ENCODE measurements at places on chromosomes 4 and X.
A peak's percentile ranks its signal among the peaks of the same experiment; 100 is the strongest.

DNA sequence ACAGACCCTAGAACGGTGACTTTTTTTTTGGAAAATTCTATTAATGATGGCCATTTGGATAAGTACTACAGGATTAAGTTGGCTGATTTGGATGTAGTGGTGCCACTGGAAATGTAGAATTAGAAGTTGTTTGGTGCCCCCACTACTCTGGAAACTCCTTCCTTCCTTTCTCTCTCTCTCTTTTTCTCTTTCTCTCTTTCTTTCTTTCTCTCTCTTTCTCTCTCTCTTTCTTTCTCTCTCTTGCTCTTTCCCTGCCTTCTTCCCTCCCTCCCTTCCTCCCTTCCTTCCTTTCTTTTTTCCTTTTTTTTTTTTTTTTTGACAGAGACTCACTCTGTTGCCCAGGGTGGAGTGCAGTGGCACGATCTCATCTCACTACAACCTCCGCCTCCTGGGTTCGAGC lies 2.7 kb downstream of the GAR1 start:
- DNase-seq = no peak

DNA sequence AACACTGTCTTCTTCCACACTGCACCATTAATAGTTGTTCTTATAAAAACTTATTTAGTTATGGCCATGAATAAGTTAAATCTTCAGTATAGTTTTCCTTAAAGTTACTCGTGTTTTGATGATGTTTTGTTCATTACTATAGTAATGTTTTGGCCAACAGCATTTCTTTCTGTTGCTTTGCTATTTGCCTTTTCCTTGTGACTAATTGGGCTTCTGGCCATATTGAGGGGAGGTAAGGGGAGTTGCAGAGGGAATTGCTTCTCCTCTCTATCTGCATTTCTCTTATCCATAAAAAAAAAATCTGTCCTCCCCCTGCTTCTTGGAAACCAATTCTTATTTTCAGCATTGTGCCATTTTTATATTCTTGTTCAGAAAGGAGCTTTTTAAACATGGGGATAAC lies 42.7 kb upstream of the ZCCHC12 start:
- no peak for DNase-seq

GRCh38 chrX:130172127-130172845 lies 524 bp downstream of the RAB33A start:
- DNase-seq = no peak

DNA sequence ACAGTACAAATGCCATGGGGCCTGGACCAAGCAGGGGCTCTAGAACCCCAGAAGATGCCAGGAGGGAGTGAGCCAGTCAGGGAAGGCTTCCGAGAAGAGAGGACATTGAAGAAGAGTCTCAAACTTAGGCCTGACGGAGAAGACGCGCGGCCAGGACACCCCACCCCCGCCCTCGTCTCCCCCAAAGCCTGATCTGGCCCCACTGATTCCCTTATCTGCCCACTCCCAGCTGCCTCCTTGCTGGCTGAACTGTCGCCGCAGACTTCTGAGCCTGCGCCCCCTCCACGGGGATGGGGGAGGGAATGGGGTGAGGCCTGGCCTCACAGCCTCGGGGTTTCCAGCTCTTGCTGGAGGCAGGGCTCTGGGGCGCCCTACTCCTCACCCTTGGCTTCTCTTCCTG lies 3.6 kb upstream of the GATA1 start:
- no peak for DNase-seq

GRCh38 chrX:40207626-40208025 lies 109.9 kb upstream of the BCOR start:
- no peak for DNase-seq

GRCh38 chr4:170675568-170676262 lies 586.0 kb upstream of the AADAT start:
- DNase-seq = no peak

DNA sequence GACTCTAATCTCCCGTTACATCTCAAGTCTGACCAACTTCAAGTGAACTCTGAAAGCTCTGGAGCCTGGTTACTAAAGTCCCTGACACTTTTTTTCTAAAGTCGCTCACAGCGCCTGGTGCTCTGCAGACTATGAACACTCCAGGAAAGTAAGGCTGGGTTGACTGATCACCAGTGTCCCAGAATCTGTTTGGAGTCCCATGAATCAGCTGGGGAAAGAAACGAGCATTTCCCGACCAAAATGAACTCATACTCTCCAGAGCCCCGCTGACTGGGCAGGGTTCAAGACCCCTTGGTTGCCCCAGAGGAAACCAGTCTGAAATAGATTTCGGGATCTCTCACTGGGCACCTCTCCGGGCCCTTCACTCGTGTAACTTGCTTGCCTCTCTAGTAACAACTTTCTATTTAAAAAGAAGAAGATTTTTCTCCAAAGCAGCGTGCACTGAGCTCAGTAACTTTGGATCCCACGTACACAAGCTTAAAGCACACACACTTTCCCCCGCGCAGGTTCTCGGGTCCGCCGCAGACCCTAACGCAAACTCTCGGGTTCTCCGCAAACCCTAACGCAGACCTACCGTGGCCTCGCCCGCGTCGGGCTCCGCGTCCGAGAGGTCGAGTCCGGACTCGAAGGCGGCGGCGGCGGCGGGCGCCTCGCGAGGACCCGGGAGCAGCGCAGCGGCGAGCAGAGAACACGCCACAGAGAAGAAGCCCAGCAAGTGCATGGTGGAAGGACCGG lies 964 bp downstream of the VEGFC start:
- no peak for DNase-seq

DNA sequence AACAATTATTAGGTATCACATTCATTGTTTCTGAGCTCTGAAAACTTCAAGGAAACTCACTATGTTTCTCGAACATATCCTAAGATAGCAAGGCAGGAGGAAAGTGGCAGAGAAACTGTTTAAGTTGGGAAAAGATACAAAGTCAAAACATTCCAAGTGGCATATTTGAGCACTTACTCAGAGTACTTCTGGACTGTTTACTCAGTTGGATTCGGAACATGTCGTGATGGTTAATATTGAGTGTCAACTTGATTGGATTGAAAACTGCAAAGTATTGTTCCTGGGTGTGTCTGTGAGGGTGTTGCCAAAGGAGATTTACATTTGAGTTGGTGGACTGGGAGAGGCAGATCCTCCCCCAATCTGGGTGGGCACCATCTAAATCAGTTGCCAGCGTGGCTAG lies 298.3 kb downstream of the IL1RAPL2 start:
- DNase-seq = no peak

DNA sequence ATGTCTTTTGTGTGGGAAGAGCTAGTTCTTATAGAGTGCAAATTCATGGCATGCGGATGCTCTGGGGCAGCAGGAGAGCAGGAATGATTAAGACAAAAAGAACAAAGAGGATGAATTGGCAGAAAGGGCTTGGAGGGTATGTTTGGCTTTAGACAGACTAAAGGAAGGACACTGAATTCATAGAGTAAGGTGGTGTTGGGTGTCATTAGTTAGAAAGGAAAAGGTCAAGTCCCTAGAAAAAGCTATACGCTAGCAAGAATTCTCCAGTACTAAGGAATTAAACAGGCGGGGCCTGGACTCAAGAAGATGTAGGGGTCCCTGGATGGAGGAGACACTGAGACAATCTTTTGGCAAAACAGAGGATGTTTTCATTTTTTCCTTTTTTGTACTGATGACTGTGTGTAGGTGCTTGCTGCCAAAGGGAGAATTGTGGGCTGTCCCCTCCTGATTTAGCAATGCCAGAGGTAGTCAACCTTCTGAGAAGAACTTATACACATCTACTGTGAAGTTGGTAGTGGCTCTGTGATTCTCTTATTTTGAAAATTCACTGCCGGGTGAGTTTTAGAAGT lies 391.0 kb downstream of the SPRY1 start:
- no peak for DNase-seq

GRCh38 chrX:131677655-131678628 lies 134.1 kb downstream of the OR13H1 start:
- DNase-seq = peak; percentile 45

GRCh38 chr4:78337244-78338020 lies 214.1 kb upstream of the ANXA3 start:
- DNase-seq = no peak

GRCh38 chr4:145839151-145839550 lies 99.5 kb downstream of the ZNF827 start:
- DNase-seq = no peak

GRCh38 chr4:185212581-185212980 lies 3.2 kb downstream of the SNX25 start:
- DNase-seq = no peak

DNA sequence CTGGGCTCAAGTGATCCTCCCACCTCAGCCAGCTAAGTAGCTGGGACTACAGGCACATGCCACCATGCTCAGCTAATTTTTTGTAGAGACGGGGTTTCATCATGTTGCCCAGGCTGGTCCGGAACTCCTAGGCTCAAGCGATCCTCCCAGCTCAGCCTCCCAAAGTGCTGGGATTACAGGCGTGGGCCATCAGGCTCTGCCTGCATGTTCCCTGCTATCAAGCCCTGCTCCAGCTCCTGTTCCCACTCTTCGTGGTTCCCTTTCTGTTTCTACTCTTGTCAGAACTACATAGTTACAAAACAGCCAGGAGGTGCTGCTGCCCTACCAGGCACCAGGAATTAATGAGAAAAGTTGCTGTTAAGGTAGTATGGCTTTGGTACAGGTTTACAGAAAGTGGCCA lies 8.7 kb downstream of the TIMP1 start:
- DNase-seq = no peak

DNA sequence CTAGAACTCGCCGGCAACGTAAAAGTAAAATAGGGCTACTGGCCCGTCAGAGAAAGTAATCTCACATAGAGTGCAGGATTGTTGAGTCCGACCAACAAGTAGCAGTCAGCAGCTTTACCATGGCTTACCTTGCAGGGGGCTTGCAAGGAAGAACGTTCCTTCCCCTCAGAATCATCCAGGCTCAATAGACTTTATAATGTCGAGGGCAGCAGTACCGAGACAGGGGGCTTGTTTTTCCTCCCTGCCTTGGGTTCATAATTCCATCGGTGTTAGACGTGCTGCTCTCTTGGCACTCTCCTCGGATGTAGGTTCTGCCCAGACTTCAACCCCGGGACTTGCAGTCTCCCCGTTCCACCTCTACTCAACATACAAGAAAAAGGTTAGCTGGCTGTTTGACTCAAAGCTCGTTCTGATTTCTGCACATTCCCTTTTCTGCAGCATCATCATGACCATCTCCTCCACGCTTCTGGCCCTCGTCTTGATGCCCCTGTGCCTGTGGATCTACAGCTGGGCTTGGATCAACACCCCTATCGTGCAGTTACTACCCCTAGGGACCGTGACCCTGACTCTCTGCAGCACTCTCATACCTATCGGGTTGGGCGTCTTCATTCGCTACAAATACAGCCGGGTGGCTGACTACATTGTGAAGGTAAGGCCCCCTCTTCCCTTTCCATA lies 1.5 kb downstream of the SLC10A4 start:
- no peak for DNase-seq

DNA sequence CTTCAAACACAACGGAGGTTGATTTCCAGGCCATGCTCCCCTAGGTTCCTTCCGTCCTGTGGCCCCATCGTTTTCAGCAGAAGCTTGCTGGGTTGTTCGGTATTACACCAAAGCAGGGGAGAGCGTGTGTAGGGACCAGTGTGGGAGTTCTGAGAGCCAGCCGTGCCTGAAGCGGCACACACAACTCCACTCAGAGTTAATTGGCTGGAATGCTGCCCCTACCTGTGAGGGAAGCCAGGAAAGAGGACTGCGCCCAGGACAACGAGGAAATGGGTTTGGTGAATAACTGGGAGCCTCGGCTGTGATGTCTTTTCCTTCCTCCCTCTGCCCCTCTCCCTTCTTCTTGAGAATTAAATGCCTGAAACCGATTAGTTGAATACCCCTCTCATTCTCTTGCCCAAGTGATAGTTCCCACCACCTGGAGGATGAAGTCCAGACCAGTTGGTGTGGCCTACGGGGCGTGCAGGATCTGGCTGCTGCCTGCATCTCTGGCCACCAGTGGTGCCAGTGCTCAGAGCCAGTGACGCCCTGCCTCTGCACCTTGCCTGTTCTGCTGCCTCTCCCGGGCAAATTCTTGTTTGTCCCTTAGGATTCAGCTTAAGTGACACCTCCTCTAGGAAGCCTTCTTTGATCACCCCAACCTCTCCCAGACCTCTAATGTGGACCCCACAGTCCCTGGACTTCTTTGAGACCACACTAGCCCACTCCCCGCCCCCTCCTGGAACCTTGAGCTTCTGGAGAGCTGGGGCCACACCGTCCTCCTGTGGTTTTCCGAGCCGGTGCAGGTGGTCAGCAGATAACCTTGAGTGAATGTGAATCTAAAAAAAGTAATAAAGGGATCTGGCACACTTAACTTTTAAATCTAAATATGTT lies 33.6 kb downstream of the TBC1D14 start:
- DNase-seq = no peak

- DNase-seq = no peak
Observed at GRCh38 chrX:124023838-124024238, 62.3 kb downstream of the STAG2 start.

GRCh38 chrX:41781500-41781899 lies 57.5 kb downstream of the GPR82 start:
- no peak for DNase-seq

DNA sequence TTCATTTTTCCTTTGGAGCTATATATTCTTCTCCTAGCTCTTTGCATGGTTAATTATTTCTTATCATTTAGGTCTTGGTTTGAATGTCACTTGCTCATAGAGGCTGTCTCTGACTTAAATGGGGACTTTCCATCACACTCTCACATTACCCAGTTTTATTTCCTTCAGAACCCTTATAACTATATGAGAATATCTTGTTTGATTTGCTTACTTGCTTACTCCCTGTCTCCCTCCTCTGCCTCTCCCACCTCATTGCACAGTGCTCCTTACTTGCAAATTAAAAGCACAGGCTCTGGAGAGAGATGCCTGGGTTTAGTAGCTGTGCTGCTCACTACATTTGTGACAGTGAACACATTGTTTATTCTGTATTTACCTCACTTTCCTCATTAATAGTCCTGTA lies 174.6 kb downstream of the SOWAHB start:
- no peak for DNase-seq

GRCh38 chrX:153320555-153321184 lies 897 bp downstream of the PNMA6F start:
- no peak for DNase-seq

DNA sequence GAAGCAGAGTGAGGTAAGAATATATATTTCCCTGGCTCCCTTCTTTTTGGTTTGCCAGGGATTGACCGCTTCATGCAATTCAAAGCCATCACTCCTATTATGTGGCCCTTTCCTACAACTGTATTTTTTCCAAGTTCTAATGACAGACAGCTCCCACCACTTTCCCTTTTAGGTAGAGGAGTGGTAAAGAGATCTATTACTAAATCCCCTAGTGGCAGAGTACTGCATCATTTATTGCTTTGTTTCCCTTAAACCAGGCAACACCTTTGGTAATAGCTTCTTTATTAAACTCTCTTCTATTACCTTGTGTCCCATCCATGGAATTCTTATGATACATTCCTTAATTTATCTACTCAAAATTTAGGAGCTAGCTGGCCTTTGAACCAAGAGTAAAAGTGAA lies 90.7 kb downstream of the CNOT6L start:
- no peak for DNase-seq
